Activated naive CD4-positive, alpha-beta T cell treated with anti-CD3 and anti-CD28 coated beads for 36 hours (primary cell): ENCODE measurements at places on chromosomes 2 and 18.

DNA sequence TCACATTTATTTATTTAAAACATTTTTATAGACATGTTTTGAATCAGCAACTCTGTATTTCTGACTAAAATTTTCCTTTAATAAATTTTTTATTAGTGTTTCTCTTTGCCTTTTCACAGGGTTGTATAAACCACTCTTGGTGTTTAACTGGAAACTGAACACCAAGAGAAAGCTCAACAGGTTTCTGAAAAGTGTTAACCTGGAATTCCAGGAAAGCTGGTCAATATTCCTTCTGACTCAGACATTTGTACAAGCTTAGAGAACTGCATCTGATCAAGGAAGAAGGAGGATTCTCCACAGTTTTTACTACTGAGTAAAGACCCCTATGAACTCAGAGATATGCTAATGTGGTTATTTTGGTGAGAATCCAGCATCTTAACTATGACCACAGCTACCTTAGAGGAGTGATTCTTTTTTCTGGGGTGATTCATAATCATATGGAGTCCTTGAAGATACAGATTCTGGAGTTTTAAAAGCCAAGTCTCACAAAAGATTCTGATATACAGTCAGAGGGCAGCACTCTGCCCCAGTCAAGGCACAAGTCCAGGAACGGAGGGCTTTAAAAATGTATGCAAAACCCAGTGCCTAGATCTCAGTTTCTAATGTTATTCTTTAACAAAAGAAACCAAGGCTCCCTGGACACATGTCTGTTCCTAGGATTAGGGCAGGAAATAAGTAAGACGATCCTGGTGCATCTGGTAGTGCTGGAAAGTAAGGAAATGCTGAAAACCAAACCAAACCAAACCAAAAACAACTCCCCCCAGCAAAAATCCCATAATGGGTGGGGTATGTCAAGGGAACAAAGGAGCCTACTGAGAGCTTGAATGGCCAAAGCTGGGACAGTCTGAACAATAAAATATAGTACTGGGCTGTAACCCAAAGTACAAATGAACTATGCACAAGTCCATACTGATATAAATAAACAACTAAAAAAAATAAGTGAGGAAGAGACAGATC, 85.1 kb upstream of the FZD5 start:
- no peak for DNase-seq

GRCh38 chr18:58097121-58097906, 53.3 kb downstream of the NEDD4L start:
- no peak for DNase-seq

- DNase-seq: no peak
These were observed 122.1 kb downstream of the EML6 start for GRCh38 chr2:54845514-54845913.

DNA sequence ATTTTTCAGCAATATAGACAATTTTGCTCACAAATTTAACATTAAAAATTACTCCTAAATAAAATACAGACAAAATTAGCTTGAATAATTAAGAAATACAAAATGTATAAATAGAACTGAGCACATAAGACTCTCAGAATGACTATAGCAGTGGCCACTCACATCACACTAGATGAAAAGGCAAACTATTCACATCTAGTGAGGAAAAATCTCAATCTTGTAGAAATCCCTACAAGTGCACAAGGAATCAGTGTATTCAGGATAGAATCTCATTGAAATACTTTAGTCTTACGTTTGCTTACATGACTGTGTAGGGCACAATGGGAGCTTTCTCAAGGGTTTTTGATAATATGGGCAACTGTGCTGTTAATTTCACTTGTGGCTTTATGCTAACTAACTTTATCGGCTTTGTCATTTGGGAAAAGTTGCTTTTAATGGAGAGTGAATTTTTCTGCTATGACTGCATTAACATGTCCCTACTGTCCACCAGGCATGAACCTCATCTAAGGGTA, 678.9 kb upstream of the LRRTM4 start:
- no peak for DNase-seq

DNA sequence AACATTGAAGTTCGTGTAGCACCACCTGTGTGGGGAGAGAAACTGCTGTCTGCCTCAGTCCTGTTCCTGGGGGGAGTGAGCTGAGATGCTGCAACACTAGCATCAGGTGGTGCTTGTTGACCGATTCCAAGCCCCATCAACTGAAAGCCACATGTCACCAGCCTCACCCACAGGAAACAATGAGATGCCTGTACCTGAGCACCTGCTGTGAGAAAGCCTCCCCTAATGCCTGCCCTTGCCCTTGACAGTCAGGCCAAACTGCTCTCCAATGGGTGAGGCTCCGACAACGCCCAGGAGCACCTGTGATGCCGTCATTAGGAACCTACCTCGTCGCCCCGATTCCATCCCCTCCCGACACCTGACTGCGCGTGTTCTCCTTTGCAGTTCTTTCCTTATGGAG, 104.6 kb downstream of the SMC6 start:
- DNase-seq: no peak

GRCh38 chr2:102436323-102436722, 13.4 kb downstream of the IL18RAP start:
- peak; percentile 56 for DNase-seq

- no peak for DNase-seq
These were observed 1255.2 kb downstream of the CNTNAP5 start for GRCh38 chr2:125280265-125280664.

- DNase-seq: no peak
These were observed 37.3 kb downstream of the PTCD3 start for GRCh38 chr2:86143307-86143706.

GRCh38 chr2:128781585-128782385, 463.1 kb upstream of the HS6ST1 start:
- DNase-seq: no peak

GRCh38 chr2:214051585-214051984, 359.3 kb upstream of the VWC2L start:
- no peak for DNase-seq

GRCh38 chr2:122795763-122796162, 1040.3 kb downstream of the TSN start:
- no peak for DNase-seq

- no peak for DNase-seq
These were observed 422.5 kb downstream of the LPIN1 start for GRCh38 chr2:12168791-12169388.

- DNase-seq: no peak
These were observed 108.0 kb upstream of the HAAO start for GRCh38 chr2:42900289-42900891.

- DNase-seq: no peak
These were observed 263.2 kb downstream of the LTBP1 start for GRCh38 chr2:33209976-33210375.

DNA sequence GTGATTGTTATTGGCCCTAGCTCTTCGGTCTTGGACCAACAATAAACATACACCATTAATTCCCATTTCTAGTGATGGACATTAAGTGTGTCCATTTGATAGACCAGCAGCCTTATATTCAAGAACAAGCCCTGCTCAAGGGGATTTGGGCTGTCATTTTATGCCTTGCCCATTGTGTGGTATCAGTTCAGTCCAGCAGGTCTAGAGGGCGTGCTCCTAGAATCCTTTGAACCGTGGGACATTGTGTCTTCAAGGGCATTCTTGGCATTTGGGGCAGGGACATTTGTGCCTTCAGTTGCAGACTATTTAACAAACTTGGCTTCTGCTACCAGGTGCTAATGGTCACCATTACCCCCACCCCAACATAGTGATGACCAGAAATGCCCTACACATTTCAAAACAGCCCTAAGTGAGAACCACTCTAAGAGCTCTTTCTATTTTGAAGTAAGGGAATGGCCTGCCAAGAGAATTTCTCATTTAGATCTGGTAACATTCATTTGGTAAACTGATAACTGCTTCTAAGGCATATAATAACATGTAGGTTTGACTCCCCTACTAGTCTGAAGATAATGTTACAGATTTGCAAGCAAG, 284.7 kb downstream of the ALPK2 start:
- DNase-seq: no peak

- no peak for DNase-seq
These were observed 32.6 kb upstream of the AGPS start for GRCh38 chr2:177359836-177360595.

GRCh38 chr2:73896362-73897239, 3.8 kb downstream of the ACTG2 start:
- peak; percentile 72 for DNase-seq

DNA sequence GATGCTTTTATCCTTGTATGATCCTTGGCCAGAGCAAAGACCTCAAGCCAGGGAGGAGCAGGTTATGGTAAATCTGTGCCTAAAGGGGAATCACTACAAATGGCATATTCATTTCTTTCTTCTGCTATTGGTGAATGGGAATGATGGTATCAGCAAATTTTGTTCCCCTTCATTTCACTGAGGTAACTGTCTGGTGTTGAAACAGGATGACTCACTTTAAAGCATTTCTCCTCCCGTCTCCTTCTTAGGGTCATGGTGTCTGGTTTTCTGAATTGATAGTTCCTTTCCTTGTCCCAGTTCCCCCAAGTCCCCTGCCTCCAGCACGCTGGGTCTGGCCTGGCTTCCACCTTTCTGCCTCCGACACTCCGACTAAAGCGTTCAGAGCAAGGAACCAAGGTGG, 109.2 kb downstream of the MREG start:
- no peak for DNase-seq

DNA sequence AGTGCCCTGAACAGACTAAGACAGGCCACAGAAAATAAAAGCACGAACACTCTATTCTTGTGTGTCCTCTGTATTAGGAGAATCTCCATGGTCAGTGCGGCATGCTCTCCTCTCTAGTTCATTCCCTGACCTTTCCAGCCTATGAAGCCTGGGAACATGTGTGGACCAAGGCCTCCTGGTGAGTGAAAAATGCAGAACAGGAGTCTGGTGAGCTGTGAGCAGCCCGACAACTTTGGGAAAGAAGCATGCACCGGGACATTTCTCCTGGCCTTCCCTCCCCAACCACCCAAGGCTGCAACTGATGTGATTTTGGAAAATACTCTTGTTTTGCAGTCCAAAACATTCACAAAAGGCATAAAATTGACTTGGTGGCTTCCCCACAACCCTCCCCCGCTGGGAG, 878.3 kb upstream of the ID2 start:
- DNase-seq: no peak

GRCh38 chr18:32930695-32931301, 158.0 kb upstream of the KLHL14 start:
- no peak for DNase-seq

- no peak for DNase-seq
These were observed 63.7 kb downstream of the RNF152 start for GRCh38 chr18:61829108-61829507.

- DNase-seq: no peak
These were observed 283.2 kb downstream of the MREG start for GRCh38 chr2:215729985-215730620.

DNA sequence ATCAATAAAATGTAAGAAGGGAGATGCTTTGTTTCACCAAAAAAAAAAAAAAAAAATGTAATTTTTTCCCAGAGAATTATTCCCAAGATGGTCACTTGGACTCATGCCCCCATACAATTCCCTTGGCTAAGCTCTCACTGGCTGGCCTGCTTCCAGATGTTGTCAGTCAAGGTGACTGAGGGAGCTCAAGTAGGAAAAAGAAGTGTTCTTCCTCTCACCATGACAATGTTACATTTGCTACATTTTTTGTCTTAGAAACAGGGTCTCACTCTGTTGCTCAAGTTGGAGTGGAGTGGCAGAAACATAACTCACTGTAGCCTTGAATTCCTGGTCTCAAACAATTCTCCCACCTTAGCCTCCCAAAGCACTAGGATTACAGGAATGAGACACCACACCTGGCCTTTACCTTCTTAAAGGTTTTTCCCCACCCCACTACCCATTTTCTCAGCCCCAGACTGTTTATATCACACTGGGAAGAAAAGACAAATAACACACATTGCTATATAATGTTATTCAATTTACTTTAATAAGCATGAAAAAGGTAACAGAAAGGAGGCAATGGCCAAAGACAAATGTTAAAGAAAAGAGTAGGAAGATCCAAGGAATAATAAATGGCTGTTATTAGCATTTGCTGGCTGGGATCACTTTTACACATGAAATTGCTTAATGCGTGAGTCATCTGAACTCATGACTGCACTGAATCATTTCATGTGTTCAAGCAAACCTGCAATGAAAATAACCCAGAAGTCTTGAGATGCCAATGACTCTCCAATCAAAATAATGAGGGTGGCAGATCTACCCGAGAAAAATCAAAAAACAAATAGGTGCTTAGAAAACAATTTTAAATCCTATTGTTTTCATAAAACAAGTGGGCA, 45.2 kb downstream of the ACVR1 start:
- no peak for DNase-seq

- peak; percentile 74 for DNase-seq
These were observed 88.4 kb downstream of the PMAIP1 start for GRCh38 chr18:59988098-59988706.

- no peak for DNase-seq
These were observed 247.4 kb downstream of the MYO3B start for GRCh38 chr2:170425281-170425751.

- DNase-seq: no peak
These were observed 92.9 kb downstream of the ZEB2 start for GRCh38 chr2:144426981-144427479.

GRCh38 chr2:101962309-101962708, 29.5 kb upstream of the IL1R2 start:
- no peak for DNase-seq

DNA sequence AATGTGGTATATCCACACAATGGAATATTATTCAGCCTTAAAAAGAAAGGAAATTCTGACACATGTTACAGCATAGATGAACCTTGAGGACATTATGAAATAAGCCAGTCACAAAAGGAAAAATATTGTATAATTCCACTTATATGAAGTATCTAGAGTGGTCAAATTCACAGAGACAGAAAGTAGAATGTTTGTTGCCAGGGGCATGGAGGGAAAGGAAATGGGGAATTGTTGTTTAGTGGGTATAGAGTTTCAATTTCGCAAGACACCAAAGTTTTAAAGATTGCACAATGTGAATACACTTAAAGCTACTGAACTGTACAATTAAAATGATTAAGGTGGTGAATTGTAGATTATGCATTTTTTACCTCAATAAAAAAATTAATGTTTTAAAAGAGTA, 92.9 kb downstream of the TXNL1 start:
- no peak for DNase-seq

GRCh38 chr2:159064446-159065301, 96.2 kb downstream of the TANC1 start:
- DNase-seq: no peak

- peak; percentile 23 for DNase-seq
These were observed 682 bp upstream of the LNPK start for GRCh38 chr2:176002688-176003210.
